ENCODE measurements at places on chromosomes 12 and 14.

DNA sequence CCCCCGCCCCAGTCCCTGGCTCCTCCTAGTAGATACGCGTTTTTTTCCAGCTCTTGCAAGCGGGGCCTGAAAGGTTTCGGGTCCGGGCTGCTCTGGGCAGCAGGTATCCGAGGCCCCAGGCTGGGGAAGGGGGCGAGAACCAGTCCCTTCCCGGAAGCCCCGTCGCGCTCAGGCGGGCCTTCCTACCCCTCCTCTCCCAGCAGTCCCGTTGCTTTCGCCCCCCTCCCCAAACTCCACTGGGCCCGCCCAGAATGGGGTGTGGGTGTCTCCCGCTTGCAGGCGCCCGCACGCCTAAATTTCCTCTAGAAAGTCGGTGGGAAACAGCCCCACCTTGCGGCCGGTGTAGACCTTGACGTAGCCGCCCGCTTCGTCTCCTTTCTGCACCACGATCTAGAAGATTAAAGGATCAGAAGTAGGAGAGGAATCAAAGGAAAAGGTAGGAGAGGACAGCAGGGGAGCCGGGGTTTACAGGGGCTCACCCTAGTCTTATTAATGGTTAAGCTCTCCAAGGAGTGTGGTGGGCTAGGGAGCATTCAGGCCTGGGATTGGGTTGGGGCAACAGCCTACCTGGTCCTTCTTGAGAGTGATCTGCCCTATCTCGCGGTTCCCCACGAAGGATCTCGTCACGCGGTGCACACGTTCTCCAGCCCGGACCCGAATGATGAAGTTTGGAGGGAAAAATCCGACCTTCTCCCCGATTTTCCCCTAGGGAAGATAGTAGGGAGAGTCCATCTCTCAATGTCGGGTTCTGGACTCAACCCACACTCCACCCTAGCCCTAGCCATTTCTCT, 7.3 kb downstream of the STAC3 start:
- DNase-seq, result peak; percentile 92

GRCh38 chr14:72341686-72342085, 409.5 kb downstream of the RGS6 start:
- no peak for DNase-seq

DNA sequence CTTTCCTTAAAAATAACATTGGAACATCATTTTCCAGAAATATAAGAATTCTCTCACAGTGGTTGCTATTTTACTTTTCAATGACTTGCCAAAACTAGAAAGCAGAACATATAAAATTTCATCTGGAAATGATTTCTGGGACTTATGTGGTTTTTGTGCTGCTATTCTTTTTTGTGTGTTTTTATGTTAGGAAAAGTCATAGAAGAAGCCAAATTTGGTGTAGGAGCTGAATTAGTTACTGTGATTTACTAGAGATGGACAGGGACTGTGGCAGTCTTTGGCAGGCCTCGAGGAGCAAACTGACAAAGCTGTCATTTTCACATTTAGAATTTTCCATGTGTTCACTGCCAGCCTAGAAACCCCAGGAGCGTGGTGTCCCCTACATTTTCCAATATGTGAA, 38.3 kb upstream of the LDHB start:
- DNase-seq, result no peak

GRCh38 chr12:49131894-49132461, 783 bp upstream of the TUBA1B start:
- DNase-seq, result no peak

GRCh38 chr12:109702111-109702841, 11.3 kb upstream of the FAM222A start:
- DNase-seq, result no peak

GRCh38 chr12:118330421-118331018, 42.2 kb downstream of the TAOK3 start:
- no peak for DNase-seq

DNA sequence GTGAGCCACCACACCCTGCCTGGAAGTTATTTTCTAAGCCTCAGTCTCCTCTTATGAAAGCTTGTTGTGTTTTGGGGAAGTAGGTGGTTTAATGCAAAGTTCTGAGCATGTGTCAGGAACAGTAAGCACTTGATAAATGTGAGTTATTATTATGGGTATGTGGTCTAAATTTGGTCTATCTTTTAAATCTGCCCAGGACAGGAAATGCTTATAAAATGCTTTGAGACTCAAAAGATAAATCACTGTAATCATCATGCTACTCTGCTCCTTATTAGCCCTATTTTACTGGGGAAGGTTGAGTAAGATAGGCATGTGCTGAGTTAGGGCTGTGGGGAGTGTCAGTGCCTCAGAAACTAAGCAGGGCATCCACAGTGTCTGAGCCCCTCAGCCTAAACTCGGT, 13.1 kb upstream of the SRSF5 start:
- no peak for DNase-seq

GRCh38 chr14:53265025-53265424, 111.9 kb upstream of the DDHD1 start:
- no peak for DNase-seq

DNA sequence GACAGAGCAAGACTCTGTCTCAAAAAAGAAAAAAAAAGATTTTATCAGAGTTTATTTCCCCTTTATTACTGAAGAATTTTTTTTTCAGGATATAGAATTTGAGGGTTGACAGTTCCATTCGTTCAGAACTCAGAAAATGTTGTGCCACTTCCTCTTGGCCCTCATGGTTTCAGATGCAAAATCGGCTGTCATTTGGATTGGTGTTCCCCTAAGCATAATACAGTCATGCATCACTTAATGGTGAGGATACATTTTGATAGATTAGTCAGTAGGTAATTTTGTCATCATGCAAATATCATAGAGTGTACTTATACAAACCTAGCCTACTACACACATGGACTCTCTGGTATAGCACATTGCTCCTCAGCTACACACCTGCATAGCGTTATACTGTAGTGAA, 263.9 kb upstream of the RTL1 start:
- no peak for DNase-seq

DNA sequence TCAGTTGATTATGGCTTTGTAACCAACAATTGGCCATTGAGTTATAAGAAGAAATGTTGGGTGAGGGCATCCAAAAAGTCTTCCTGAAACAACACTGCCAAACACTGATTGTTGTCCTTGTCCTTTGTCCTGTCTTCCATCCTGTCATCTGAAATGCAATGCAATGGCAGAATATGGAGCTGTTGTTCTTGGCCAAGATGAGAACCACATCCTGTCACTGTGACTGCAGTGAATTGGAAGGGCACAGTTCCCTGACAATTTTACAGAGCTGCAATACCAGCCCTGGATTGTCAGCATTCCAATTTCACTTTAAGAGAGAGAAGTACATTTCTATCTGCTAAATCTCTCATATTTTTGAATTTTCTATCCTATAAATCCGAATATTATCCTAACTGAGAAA, 613.3 kb downstream of the FLRT2 start:
- DNase-seq, result no peak

GRCh38 chr14:93984987-93985410, 8.6 kb upstream of the ASB2 start:
- DNase-seq, result no peak

GRCh38 chr12:132481771-132482745, 7.9 kb upstream of the FBRSL1 start:
- no peak for DNase-seq

DNA sequence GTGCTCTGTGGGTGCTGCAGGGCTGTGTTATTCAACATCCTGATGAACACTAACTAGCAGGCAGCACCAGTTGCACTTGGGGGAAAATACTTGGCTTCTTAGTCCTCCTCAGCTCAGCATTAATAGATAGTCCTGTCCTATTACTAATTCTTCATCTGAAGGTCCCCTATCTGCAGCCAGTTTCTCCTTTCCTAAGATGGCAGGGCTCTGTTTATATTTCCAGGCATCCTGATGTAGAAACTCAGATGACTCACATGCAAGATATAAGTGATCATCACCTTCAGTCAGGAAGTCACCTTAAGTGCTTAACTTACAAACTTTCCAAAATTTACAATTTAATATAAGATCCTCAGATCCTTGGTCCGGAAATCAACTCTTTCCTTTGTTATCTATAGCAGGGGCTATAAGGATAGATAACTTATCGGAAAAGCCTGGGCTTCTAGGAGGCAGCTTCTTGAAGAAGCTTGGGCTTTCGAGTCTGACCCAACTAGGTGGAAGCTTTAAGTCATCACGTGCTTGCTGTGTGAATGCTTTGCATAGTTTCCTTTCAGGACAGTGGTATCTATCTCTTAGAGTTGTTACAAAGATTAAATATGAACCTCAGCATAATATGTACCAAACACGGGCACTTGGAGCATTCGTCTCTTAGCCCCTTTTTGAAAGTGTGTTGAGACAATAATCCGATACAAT, 181.0 kb upstream of the GRIP1 start:
- DNase-seq, result no peak

- DNase-seq, result no peak
Measured at GRCh38 chr14:22985894-22986507, 3.6 kb upstream of the AJUBA start.

GRCh38 chr12:98259693-98260092, 255.7 kb upstream of the TMPO start:
- no peak for DNase-seq

DNA sequence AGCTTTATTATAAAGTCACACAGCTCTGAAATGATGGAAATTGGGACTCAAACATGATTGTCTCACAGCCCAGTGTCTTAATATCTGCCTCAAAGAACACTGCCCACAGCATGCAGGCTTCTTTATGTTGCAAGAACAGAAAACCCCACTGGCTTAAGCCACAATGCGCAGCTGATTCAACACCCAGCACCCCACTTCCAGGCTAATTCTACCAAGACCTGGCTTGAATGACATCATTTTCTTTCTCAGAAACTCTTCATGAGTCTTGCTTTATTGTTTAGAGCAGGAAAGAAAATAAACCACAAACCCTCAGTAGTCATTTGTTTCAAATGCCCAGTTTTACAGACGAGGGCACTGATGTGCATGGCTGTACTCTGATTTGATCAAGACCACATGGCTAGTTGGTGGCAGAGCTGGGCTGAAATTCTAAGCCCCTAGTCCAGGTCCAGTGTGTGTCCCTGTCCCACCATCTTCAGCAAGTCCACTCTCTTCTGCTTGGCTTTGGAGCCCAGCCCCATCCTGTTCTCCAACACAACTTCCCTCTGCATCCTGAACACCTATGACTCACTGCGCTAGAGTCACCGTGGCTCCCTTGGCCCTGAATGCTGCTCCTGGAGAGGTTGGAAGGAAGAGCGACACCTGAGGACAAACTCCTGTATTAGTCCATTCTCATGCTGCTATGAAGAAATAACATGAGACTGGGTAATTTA, 50.3 kb upstream of the SRSF5 start:
- peak; percentile 64 for DNase-seq

DNA sequence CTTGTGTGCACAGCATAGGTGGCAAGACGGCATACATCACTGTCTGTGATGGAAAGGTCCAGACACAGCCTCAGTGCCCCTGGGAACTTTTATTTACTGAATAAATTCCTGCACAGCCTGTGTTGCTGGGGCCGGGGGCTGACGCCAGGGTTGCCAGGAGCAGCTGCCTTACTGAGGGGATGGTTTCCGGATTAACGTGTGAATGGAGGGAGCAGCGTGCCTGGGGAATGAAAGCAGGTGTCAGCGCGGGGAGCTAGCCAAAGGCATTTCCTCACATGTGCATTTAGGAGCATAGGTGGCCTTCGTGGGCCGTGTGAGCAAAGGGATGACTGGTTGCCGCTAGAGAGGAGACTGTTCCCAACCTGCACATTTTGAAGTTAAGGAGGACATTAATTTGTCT, 41.6 kb downstream of the SFSWAP start:
- no peak for DNase-seq

DNA sequence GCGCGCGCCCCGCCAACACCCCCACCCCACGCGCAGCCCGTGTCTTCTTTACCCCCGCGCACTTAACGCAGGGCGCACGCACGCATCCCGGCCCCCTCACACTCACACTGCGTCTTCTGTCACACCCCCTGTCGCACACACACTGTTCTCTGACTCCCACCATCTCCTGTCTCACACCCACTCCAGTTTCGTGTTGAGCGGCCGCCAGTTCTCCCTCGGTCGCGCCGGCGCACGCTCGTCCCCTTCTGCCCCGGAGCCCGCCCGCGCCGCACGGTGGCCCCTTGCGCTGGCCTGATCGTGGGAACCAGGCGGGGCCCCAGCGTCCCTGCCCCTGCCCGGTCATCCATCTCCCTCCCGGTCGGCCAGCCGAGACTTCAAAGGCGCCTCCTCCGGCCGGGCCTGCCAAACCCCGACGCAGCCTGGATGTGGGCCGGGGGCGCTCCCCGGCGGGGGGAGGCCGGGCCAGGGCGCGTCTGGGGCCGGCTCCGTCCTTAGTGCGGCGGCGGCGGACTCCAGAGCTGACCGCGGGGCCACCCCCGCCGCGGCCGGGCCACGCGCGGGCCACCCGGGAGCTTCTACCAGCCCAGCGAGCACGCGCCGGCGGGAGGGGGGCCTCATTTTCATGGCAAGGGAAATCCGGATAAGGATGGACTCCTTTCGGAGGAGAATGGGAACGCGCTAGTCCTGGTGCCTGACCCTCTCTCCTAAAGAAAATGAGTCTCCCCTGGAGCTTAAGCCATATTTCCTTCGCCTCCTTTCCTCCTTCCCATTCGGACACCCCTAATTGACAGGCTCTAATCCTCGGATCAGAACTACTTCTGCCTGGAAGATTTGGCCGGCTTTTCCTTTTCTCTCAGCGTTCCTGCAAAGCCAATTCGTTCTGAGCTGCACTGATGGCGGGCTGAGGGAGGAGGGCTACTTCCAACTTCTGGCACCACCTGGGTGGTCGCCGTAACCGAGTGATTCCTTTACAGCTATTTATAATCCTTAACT, 82.0 kb upstream of the HMGA2 start:
- no peak for DNase-seq

DNA sequence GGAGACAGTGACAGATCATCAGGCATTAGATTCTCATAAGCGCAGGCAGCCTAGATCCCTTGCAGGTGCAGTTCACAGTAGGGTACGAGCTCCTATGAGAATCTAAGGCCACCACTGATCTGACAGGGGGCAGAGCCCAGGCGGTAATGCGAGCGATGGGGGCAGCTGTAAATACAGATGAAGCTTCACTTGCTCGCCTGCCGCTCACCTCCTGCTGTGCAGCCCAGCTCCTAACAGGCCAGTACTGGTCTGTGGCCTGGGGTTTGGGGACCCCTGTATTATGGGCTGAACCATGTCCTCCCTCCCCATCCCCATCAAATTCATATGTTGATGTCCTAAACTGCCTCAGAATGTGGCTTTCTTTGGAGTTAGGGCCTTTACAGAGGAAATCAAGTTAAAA, 63.2 kb downstream of the NOS1 start:
- DNase-seq, result no peak

- DNase-seq, result no peak
Measured at GRCh38 chr14:37122288-37122687, 50.1 kb downstream of the SLC25A21 start.

- DNase-seq, result no peak
Measured at GRCh38 chr12:25254271-25254880, 3.6 kb upstream of the KRAS start.
